ENCODE measurements at places on chromosomes 2 and 18.

DNA sequence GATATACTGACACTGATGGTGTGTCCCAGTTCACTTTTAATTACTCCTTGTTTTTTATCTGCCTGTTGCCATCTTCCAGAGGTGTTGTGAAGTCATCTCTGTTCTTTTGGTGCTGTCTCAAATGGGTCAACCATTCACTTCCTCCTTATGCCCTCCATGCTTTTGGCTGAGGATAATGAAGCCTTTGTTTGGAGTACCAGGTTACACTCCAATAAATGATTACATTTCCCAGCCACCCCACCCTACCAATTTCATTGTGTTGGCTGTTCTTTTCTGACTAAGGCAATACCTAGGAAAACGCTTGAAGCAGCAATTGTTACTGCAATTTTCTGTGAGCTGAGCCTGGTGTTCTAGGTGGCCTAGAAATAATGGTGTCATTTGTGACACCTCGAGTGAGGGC lies 29.8 kb upstream of the ACTG2 start:
- no peak for DNase-seq

- no peak for DNase-seq
Observed at GRCh38 chr2:238929242-238930081, 81.6 kb downstream of the TWIST2 start.

DNA sequence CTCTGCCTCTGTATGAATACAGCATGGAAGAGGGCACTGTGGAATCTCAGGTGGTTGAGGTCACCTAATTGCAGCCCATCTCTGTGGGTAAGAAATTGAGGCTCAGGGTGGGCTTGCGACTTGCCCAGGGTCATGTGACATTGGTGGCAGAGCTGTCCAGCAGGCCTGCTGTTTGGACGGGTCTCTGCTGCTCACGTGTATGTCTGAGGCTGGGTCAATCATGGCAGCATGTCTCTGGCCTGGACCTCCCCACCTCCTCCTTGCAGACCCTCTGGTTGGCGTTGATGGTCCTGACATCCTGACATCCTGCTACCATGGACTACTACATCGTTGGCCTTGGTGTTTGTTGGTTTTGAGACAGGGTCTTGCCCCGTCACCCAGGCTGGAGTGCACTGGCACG lies 64.3 kb upstream of the HPCAL1 start:
- DNase-seq = no peak

- DNase-seq = no peak
Observed at GRCh38 chr2:148613231-148614013, 31.1 kb upstream of the EPC2 start.

- DNase-seq = no peak
Observed at GRCh38 chr2:86372641-86373502, 35.4 kb upstream of the REEP1 start.

DNA sequence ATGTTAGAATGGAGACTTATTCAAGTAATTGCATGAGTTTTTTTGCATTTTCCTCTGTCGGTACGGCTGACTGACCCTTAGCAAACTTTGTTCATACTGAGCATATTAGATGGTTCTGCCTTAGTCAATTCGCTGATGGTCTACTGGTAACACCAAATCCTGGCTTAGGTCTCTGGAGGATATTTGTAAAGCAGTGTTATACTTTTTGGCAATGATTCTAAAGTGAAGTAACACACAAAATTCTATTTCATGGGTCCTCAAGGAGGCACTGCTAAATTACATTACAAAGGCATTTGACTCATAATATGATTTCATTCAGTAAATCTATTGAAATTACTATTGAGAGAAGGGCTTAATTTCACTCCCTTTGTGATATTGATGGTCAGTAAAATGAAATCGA lies 246.8 kb upstream of the RASGRP3 start:
- no peak for DNase-seq

DNA sequence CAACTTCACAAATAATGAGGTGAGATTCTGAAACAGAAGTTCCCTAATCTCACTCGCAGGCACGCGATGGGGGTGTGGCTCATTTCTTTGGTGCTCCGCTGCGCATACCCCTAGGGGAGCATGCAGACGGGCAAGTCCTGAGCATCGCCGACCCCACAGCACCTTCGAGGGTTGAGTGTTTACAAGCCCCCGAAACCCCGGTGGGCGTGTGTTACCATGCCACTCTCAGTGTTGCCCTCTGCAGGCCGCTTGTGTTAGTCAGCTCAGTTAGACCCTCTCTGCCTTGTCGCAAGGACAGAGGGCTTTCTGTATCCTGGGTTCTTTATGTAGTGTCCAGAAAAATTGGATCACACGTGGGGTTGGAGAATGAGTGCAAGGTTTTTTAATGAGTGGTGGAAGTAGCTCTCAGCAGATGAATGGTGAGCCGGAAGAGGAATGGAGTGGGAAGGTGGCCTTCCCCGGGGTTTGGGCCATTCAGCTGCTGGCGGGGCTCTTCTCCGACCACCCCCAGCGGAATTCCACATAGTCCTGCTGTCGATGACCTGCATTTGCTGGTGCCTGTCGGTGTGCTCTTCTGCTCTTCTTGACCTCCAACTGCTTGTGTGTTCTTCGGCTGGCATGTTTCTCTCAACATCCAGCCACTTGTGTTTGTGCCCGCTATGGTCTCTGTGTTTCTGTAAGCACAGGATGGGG lies 191.3 kb downstream of the RPRM start:
- DNase-seq = no peak

DNA sequence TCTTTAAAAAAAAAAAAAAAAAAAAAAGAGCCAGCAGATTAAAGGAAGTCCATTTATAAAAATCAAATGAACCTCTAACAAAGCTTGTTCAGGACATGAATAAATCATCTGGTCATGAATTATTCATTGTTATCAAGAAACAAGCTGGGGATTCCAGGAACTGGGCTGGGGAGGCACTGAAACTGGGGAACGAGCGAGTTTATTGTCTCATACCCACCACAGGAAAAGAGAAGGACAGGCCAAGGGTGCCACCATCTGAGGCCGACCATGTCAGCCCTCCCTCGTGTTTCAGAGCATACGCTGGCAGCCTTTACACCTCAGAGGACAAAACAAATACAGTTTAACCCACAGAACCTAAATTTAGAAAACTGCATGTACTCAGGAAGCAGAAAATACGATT lies 164.2 kb downstream of the VWC2L start:
- no peak for DNase-seq

- DNase-seq = no peak
Observed at GRCh38 chr2:212694398-212694797, 155.8 kb upstream of the ERBB4 start.

DNA sequence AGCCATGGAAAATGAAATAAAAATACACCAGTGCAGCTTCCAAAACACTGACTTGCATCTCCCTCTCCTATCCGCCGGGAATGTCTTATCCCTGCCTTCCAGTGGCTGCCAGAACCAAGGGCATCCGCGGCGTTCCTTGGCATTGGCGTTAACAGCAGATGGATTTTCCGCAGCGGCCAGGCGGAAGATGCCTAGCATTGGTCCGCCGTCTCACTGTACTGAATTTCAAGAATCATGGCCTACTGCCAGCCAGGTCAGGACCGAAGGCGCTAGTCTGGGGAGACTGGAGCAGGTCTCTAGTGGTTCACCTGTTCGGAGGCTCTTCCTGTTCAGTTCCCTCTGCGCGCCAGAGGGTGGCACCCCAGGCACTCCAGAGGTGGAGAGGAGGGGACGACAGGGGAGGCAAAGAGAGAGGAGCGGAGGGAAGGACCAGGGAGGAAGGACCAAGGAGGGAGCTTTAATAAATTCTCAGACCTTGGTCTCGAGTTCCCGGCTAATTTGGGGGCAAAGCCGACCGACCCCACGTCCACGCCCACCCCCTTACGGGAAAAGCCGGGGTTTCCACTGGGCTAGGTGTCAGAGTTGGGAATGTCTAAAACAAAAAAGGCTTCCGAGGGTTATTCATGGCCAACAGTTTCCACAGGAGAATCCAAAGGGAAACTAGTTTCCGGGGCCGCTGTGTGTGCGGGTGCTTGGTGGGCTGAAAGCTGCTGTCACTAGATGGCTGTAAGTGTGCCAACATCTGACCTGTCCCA lies 3.7 kb upstream of the BCL2L11 start:
- no peak for DNase-seq

GRCh38 chr2:217325251-217325650 lies 465.4 kb upstream of the TNP1 start:
- no peak for DNase-seq

GRCh38 chr2:39568561-39569006 lies 97.1 kb upstream of the TMEM178A start:
- DNase-seq = no peak

- DNase-seq = no peak
Observed at GRCh38 chr2:230924470-230925341, at the start of gene GPR55. Gene GPR55 (minus strand): TSS chr2:230925242. CDS start chr2:230910962, 14,280 bp downstream.
